ENCODE measurements at places on chromosomes 2 and 18. TPM values are rescaled to one million over a fixed set of nuclear protein-coding genes. Genes with fewer than 3 reads are reported as not detected.

The SERPINB13 gene
- total RNA-seq: not detected

The SCN9A gene
- 0.39 TPM for total RNA-seq

The CNNM3 gene
- total RNA-seq: 45.6 TPM

- H3K27me3 ChIP-seq: no peaks in the 10 kb centered on the region
- H3K4me1 ChIP-seq: no peaks in the 10 kb centered on the region
- no peak overlapping the region for H3K4me3 ChIP-seq
- peaks cover 88% of the 10 kb centered on the region for H3K36me3 ChIP-seq
Measured at GRCh38 chr2:95106081-95106480, 15.5 kb downstream of the MRPS5 start.

- H3K4me3 ChIP-seq: no peak overlapping the region
- H3K27ac ChIP-seq: no peak overlapping the region
- DNase-seq: no peak
- peaks cover 5% of the 10 kb centered on the region for H3K36me3 ChIP-seq
- H3K27me3 ChIP-seq: no peaks in the 10 kb centered on the region
- no peaks in the 10 kb centered on the region for H3K4me1 ChIP-seq
Measured at GRCh38 chr18:56945171-56946083, 201.5 kb upstream of the BOD1L2 start.

GRCh38 chr2:38262069-38262871 is 114.8 kb downstream of the ATL2 start:
- H3K27me3 ChIP-seq: no peaks in the 10 kb centered on the region
- no peaks in the 10 kb centered on the region for H3K36me3 ChIP-seq
- no peak overlapping the region for H3K4me3 ChIP-seq
- no peak overlapping the region for H3K27ac ChIP-seq
- no peak for DNase-seq

DNA sequence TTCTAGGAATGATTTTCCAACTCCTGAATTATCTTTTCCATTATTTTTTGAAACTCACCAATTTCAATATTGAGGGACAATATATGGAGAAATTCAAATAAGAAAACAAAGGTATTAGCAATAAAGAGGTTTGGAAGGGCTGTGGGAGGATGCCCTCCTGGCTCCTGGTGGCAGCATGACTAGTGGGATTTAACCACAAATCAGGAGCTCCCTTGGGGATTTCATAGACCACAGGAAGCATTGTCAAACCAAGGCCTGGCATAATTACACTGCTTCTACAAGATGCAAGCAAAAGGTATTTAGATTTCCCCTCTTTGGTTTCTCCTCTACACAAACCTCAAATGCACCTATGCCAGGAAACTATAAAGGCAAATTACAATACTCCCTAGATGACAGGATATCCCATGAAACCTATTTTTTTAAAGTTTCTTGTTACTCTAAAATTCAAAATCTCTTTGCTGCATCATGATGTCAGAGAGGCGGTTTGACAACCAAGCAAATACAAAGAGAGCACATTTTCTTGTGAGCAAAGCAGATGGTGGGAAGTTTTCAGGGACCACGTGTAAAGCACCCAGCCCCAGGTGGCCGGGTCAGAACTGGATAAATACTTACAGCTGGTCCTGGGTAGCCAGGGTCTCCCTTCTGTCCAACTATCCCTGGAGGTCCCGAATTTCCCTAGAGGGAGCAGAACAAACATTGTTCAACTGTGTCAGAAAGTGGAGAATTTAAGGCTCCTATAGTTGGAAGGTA is 67.9 kb downstream of the COL6A3 start:
- no peak for DNase-seq
- no peaks in the 10 kb centered on the region for H3K27me3 ChIP-seq
- H3K4me3 ChIP-seq: no peak overlapping the region
- no peaks in the 10 kb centered on the region for H3K4me1 ChIP-seq

DNA sequence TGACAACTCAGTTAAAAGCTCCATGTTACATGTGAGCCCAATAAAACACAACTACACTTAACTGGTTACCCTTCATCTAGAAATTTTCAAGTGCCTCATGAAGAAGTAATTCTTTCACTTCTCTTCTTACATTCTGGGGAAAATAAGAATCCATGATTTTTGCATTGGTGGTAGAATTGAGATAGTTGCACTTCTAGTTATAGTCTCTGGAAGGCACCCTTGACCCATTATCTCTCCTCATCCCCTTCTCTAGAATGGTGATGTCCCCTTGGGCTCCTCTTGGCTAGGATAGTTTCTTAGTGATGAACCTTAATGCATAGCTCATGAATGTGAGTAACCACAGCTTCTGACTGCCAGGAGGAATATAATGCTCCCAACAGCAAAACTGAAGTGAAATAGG is 3.6 kb downstream of the LGALSL start:
- H3K4me3 ChIP-seq: no peak overlapping the region
- H3K4me1 ChIP-seq: peaks cover 8% of the 10 kb centered on the region
- H3K36me3 ChIP-seq: no peaks in the 10 kb centered on the region
- no peak for DNase-seq
- H3K27ac ChIP-seq: no peak overlapping the region

Measured in natural killer cell (primary cell).